ENCODE measurements at places on chromosomes 5 and 9.

DNA sequence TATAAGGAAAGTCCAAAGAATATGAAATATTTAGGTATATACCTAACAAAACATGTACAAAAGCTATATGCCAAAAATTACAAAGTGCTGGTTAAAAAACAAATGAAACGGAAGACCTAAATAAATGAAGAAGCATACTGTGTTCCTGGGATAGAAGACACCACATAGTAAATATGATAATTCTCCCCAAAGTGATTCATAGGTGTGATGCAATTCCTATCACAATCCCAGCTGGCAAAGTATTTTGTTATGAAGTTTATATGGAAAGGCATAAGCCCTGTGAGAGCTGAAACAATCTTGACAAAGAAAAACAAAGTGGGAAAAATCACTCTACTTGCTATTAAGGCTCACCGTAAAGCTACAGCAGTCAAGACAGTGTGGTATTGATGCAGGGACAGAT is 2.6 kb upstream of the SMIM23 start:
- no peak for DNase-seq

DNA sequence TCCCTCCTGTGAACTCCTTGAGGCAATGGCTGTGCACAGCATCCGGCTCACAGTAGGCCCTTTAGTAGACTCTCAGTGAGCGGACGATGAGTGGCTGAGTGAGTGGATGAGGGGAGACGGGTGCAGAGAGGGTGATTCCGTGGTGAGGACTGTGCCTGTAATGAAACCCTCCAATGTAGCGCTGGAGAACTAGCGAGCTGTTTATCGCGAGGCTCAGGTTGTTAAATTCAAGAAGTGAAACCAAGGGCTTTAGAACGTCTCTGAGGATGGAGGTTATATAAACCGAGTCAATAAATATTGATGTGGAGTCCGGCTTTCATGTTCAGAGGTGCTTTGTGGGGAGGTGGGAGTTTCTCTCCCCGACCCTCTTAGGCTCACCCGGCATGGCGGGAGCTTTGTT is 53.2 kb downstream of the NSG2 start:
- no peak for DNase-seq

DNA sequence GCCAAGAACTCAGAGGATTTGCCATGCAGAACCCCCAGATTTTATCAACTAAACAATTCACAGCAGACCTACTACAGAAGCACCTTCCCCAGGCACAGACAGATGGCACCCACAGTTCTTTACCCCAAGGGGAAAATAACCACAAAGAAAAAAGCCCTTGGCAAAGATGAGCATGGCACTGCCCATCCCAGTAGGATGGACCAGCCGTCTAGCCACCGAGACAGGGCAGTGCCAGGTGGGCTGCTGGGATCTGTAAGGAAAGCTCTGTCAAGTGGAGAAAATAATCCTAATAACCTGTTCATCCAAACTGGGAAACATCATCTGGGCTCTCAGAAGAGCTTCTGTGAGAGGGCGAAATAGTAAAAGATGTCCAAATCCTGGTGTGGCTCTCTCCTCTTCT is 130.0 kb downstream of the COL23A1 start:
- DNase-seq, result no peak

DNA sequence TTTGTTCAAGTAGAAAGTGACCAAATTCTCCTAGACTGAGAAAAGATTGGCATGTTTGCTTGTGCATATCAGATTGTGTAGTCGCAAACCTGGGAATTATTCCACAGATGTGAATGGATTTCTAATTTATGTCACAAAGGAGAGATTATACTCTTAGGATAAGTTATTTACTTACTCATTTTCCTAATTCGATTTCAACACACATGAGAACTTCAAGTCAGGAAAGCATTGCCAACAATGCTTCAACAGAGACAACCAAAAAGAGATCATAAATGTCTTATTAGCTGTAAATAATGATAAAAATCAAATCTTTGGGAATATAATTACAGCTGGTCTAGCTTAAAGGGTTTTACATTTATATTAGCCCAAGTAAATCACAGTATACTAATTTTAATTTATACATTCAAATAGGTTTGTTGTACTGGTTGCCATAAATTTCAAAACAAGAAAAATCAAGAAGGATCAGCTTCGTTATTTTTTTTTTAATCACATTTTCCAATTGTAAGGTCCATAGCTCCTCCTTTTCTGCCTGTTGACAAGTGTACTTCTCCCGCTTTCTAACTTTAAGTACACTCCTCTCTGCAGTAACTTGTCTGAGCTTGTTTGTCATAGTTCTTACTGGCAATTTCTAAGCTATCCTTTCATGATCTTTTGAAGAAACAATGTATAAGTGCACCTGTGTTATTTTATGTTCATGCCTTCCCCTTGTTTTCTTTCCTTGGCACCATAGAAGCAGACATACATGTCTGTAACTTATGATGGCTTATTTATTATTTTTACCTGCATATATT is 246.6 kb downstream of the DEPDC1B start:
- DNase-seq, result no peak

DNA sequence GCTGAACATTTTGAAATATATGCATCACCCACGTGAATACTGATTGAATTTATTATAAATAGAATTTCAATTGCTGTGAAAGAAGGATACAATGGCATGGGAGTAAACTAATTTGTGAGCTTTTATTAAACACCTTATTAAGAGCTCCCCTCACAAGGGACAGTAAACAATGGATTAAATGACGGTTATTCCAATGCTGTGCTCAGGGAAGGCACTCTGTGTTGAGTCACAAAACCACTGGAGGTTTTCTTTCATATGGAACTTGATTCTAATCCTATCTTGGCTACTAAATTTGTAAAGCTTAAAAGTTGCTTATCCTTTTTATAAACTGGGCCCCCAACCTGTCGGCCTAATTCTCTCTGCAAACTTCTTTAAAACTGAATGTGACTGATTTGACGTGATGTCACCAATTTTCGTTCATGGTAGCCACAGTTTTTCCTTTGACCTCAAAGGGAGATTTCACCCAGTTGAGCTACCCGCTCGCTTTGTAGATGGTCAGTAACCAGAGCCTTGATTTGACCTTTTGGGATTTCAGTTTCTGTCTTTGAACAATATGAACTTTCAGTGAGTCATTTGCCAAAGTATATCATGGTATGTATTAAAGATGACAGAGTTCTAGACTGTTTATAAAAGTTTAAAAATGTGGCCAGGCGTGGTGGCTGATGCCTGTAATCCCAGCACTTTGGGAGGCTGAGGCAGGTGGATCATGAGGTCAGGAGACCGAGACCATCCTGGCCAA is 61.3 kb upstream of the PIK3R1 start:
- no peak for DNase-seq

DNA sequence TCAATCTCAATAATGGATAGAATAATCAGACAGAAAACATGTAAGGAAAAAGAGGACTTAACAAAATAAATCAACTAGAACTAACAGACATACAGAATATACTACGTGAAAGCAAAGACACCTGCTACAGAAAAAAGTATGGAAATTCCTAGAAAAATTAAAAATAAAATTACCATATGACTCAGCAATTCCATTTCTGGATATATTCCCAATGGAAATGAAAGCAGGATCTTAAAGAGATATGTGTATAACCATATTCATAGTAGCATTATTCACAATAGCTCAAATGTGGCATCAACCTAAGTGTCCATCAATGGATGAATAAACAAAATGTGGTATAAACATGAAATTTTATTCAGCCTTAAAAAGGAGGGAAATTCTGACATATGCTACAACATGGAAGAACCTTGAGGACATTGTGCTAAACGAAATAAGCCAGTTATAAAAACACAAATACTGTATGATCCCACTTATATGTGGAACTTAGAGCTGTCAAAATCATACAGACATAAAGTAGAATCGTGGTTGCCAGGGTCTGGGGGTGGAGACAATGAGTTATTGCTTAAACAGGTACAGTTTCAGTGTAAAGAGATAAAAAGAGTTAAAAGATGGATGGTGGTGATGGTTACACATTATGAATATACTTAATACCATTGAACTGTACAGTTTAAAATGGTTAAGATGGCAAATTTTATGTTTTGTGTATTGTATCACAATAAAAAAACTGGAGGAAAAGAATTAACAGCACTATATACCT is 6.9 kb downstream of the PLAA start:
- DNase-seq, result no peak
